Hematopoietic multipotent progenitor cell treated with erythropoietin and hydrocortisone succinate and interleukin-3 and kit ligand, for 8 days (in vitro differentiated cells): ENCODE measurements at places on chromosomes 5 and 9.

GRCh38 chr5:136043968-136044610 is 15.3 kb downstream of the TGFBI start:
- DNase-seq: no peak

DNA sequence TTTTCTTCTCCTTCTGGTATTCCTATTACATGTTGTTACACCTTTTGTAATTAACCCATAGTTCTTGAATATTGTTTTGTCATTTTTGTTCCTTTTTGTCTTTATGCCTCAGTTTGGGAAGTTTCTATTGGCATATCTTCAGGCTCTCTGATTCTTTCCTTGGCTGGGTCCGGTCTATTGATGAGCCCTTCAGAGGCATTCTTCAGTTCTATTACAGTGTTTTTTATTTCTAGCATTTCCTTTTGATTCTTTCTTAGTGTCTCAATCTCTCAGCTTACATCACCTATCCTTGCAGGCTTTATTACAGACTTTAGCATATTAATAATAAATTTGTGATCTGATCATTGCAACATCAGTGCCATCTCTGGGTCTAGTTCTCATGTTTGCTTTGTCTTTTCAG is 33.8 kb downstream of the PHF2 start:
- DNase-seq: no peak

- no peak for DNase-seq
Measured at GRCh38 chr5:157598350-157598936, 22.9 kb upstream of the ADAM19 start.

- no peak for DNase-seq
Measured at GRCh38 chr5:34865091-34865490, 26.1 kb downstream of the TTC23L start.

GRCh38 chr5:10248378-10249260 is 1.1 kb downstream of the ATPSCKMT start:
- DNase-seq: peak; percentile 33

GRCh38 chr5:80125962-80126480 is 90.9 kb downstream of the THBS4 start:
- DNase-seq: no peak

DNA sequence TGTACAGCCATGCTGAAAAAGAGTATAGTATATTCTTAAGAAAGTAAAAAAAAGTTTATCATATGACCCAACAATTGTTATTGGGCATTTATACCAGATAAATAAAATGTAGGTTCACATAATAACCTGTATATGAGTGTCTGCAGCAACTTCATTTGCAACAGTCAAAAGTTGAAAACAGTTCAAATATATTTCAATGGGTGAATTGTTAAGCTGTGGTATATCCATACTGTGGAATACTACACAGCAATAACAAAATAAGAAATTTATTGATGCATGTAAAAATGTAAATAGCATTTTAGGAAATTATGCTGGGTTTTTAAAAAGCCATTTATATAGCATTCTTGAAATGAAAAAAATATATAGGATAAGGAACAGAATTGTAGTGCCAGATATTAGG is 1420.1 kb upstream of the ACO1 start:
- no peak for DNase-seq

DNA sequence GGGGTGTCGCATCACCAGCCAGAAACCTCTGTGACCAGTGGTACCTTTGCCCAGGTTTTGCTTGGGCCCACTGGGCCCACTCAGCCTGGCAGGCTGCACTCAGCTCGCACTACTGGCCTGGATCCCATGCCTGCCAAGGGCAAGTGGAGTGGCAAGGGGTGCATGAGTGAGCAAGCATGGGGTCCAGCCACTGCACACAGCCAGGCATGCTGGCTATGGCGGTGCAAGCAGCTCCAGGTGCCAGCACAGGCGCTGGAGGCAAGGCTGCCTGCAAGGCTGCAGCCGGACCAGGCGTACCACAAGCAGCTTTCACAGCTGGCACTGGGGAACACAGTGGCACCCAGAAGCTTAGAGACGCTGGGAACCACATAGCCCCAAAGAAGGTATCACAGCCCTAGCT is 80.1 kb downstream of the NLN start:
- DNase-seq: no peak

GRCh38 chr5:84602371-84602771 is 217.7 kb upstream of the EDIL3 start:
- no peak for DNase-seq

- no peak for DNase-seq
Measured at GRCh38 chr9:117795271-117795670, 91.1 kb downstream of the TLR4 start.

GRCh38 chr5:14413331-14413750 is 168.3 kb upstream of the OTULINL start:
- DNase-seq: no peak

GRCh38 chr5:177437623-177438022 is 9.0 kb upstream of the PRR7 start:
- DNase-seq: no peak

GRCh38 chr5:87122151-87122977 is 145.3 kb upstream of the RASA1 start:
- DNase-seq: no peak

GRCh38 chr5:154995679-154996078 is 17.9 kb upstream of the KIF4B start:
- DNase-seq: no peak
